ENCODE measurements at places on chromosomes 5 and 9. TPM values are rescaled to one million over a fixed set of nuclear protein-coding genes. Genes with fewer than 3 reads are reported as not detected.

IFNK gene
- not detected for total RNA-seq

PCDHGC5 gene
- not detected for total RNA-seq

C1QTNF3 gene
- total RNA-seq: 3.3 TPM

TUSC1 gene
- not detected for total RNA-seq

TXNDC8 gene
- total RNA-seq: not detected

FOXD4L6 gene
- not detected for total RNA-seq

PCDHB6 gene
- total RNA-seq: not detected

CDC20B gene
- not detected for total RNA-seq

MARCOL gene
- not detected for total RNA-seq

BAAT gene
- 0.71 TPM for total RNA-seq

TRIM14 gene
- 13.0 TPM for total RNA-seq

EGR1 gene
- 4.5 TPM for total RNA-seq

PGM5 gene
- total RNA-seq: not detected

WDR38 gene
- not detected for total RNA-seq

GARIN3 gene
- total RNA-seq: not detected

SMIM33 gene
- not detected for total RNA-seq

ARHGEF28 gene
- 34.1 TPM for total RNA-seq

PDE6A gene
- not detected for total RNA-seq

ESM1 gene
- not detected for total RNA-seq

BTNL9 gene
- not detected for total RNA-seq

GDNF gene
- 0.46 TPM for total RNA-seq

NMUR2 gene
- total RNA-seq: not detected

CNTFR gene
- total RNA-seq: not detected

ANXA2R gene
- 0.95 TPM for total RNA-seq

PCDHB14 gene
- total RNA-seq: 0.40 TPM

ZDHHC11 gene
- 1.4 TPM for total RNA-seq

SLC9A3 gene
- total RNA-seq: 1.2 TPM

MCC gene
- 3.0 TPM for total RNA-seq

ARL14EPL gene
- not detected for total RNA-seq

IFNA2 gene
- total RNA-seq: not detected

FLT4 gene
- total RNA-seq: not detected

RLN1 gene
- not detected for total RNA-seq

ARID3C gene
- not detected for total RNA-seq

INSL6 gene
- not detected for total RNA-seq

PAEP gene
- 0.75 TPM for total RNA-seq

ANKRD31 gene
- total RNA-seq: 0.09 TPM

KIF4B gene
- total RNA-seq: 0.11 TPM

FCN2 gene
- not detected for total RNA-seq

PCDHA3 gene
- total RNA-seq: not detected

OR1Q1 gene
- not detected for total RNA-seq

SLC36A3 gene
- not detected for total RNA-seq

PIP5KL1 gene
- total RNA-seq: not detected

KCNV2 gene
- not detected for total RNA-seq

FOXD4L3 gene
- not detected for total RNA-seq

SPINK7 gene
- not detected for total RNA-seq

SHISAL2B gene
- total RNA-seq: not detected

SLC1A3 gene
- not detected for total RNA-seq

NR6A1 gene
- total RNA-seq: 31.5 TPM

BTNL8 gene
- not detected for total RNA-seq

NSG2 gene
- not detected for total RNA-seq

ROR2 gene
- total RNA-seq: not detected

TMEM215 gene
- not detected for total RNA-seq

CCL27 gene
- total RNA-seq: not detected

Measured in HepG2 (cell line).